ENCODE measurements at places on chromosomes 7 and 10.

DNA sequence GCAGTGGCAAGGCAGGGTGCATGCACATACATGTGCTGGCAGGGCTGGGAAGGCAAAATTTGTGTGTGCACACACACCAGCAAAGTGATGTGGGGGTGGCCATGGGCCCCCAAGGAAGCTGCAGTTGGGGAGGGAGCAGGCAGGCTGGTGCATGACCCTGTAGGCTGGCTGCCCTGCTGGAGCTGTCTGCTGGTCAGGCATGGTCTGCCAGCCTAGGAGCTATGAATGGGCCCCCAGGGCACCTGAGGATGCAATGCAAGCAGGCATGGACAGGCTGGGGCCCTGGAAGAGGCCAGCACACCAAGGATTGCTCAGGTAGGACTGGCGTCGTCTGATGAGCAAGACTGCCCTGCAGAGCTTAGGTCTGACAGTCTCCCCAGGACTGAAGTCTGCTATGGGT, 18.2 kb upstream of the PPP1R3A start:
- DNase-seq = no peak

DNA sequence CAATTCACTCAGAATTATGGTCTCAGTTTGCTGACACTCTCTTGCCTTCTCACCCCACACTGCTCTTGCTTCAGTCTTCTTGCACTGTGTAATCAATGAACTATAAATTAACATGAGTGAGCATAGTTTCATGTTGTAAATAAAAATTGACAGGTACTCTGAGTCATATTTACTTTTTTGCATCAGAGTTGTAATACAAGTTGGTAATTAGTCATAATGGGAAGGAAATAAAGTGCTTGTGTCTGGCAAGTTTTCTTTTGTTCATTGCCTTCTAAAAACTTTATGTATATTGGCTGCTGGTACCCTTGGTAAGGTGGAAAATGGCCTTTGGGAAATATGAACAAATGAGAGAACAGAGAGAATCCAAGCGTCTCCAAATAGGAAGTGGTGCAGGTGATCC, 169.3 kb upstream of the MAGI2 start:
- DNase-seq = no peak

DNA sequence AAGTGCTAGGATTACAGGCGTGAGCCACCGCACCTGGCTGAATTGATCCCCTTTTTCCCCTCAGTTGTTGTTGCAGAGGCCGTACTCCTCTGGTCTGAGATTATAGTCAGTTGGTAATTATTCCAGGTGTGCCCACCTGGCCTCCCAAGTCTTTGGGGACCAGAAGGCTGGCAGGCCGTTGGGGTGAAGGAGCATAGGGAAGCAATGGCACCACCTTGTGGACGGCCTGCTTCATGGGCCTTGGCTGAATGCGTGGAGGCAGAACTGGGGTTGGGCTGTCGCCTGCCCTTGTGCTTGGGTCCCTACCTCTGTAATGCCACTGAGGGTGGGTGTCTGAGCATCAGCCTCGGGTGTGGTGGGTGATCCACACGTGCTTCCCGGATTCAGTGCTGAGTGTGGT, 125.7 kb downstream of the RGS10 start:
- peak; percentile 6 for DNase-seq

DNA sequence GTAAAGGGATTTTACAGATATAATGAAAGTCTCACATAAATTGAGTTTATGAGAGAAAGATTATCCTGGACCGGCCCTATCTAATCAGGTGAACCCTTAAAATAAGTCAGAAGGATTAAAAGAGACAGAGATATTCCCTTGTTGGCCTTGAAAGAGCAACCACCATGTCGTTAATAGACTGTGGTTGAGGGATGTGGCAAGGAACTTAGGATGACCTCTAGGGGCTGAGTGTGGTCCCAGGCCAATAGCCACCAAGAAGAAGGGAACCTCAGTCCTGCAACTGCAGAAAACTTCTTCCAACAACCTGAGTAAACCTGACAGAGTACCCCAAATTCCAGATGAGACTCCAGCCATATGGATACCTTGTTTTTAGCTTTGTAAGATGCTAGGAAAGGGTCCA, 121.5 kb downstream of the POLR1F start:
- no peak for DNase-seq

DNA sequence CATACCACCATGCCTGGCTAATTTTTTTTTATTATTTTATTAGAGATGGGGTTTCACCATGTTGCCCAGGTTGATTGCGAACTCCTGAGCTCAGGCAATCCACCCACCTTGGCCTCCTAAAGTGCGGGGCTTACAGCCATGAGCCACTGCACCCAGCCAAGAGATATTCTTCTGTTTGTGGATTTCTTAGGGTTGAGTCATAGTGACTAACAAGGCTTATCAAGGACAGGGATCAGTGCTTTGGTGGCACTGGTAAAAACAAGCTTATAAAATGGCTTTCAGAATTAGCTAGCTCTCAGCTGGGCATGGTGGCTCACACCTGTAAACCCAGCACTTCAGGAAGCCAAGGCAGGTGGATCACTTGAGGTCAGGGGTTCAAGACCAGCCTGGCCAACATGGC, 122.4 kb downstream of the ZNF248 start:
- peak; percentile 56 for DNase-seq

DNA sequence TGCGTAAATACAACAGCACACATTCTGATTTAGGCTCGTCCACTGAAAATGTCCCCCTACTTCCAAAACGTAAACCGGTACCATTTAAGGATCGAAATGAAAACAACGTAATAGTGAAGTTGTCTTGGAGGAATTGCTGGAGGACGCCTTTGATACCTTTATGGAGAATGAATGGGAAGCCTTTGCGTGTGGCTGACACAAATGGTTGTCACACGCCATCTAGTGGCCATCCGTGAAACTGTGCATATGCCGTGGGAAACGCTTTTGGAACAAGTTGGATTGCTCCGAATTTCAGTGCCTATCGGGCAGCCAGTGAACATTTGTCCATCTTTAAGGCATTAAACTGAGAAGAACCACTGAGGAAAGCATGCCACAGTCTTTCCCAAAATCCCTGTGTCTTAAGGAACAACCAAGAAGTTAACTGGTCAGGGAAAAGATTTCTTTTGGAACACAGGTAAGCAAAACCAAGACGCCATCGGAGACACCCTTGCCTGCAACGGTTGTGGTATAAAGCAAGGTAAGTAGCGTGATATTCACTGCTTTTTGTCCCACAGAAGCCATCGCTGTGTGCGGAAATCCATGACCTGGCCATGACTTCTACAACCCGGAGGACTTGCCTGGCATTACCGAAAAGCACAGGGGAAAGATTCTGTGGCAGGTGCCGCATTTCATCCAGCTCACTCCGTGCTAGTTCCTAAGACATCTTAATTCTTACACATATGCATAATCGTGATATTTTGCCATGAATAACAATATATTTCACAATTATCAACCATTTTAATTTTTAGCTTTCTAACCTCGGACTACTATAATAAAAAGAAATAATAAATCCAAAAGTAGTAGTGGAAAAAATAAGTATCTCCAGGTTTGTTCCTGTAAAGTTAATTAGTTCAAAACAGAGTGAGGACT, 100.6 kb downstream of the FAM204A start:
- peak; percentile 15 for DNase-seq

DNA sequence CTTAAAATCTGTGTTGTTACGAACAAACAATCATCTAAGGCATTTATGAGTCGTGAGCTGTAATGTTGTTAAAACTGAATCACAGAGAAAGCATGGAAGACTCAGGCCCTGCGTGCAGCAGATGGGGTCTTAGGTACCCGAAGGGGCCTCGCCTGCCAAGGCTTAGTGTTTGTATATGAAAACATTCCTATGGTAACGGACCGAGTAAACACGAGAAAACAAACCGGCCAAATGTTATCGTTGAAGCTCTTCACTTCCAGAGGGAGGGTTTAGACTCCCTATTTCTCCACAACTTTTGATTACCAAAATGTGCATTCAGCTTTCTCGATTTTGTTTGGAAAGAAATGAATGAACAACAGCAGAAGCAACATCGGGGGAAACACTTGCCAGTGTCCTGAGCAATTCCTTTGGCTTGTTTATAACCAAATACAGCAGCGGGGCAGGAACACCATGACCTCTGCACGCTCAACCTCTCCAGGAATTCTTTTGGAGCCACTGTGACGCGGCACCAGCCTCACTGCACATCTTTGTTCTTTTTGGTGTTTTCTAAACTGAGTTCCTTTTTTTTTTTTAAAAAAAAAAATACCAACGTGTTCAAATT, 121.6 kb upstream of the KLF6 start:
- no peak for DNase-seq

DNA sequence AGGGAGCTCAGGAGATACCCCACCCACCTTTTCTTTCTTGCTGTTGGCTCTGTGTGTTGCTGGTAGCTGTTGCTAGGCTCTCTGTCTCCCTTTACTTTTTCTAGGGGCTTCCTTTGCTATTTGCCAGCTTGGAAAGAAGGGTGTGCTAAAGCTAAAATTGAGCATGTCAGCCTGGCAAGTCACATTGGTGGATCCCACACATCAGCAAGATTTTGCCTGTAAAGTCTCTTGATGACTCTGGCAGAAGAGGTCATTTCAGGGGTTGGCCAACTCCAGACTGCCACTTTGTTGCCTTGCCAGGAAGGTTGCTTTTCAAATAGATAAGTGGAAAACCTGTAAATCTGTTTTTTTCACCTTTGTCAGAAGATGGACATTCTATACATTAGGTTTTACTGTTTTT, 9.9 kb downstream of the CCNY start:
- DNase-seq = no peak

DNA sequence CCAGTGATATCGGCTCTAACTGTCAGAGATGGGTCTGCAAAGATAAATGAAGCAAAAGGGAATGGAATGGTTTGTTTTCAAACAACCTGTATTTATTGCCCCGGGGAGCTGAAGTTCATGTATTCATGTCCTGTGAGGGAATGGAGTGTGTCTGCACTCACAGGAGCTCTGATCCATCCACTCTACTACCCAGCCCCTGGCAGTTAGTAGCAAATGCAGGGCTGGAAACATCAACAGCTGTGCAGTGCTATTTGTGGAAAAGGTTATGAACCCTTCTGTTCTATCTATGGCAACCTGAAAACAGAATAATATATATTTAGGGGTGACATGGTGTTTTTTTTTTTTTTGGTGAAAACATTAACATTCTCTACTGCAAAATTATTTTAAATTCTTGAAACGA, 9.8 kb downstream of the AGR2 start:
- DNase-seq = no peak

DNA sequence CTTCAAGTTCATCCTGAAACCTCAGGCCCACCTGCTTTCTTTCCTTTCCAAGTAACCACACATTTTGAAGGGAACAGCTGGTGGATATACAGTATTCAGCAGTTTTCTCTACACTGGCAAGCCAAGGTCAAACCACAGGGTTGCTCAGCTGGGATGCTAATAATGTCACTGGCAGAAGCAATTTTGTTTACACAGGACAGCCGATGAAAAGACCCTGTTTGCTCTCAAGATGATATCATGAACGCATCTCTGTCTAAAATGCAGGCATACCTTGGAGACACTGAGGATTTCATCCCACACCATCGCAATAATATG, 186.2 kb downstream of the USP6NL start:
- no peak for DNase-seq

DNA sequence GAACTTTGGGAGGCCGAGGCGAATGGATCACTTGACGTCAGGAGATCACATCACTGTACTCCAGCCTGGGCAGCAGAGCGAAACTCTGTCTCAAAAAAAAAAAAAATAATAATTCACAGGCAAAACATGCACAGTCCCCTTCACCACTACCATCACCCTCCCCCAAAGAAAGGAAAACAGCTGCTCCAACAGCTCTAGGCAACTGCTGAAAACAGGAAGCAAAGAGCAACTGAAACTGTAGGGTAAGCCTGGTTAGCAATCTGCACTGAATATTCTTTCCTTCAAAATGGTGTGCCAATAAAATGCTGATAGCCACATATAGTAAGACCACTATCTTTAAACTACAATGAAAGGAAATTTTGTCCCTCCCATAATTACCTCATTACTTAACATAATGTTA, 11.8 kb downstream of the NT5C2 start:
- no peak for DNase-seq

GRCh38 chr10:99906470-99906869, 103.3 kb downstream of the DNMBP start:
- peak; percentile 57 for DNase-seq

- DNase-seq = no peak
Observed at GRCh38 chr10:92082583-92083280, 159.2 kb downstream of the BTAF1 start.

DNA sequence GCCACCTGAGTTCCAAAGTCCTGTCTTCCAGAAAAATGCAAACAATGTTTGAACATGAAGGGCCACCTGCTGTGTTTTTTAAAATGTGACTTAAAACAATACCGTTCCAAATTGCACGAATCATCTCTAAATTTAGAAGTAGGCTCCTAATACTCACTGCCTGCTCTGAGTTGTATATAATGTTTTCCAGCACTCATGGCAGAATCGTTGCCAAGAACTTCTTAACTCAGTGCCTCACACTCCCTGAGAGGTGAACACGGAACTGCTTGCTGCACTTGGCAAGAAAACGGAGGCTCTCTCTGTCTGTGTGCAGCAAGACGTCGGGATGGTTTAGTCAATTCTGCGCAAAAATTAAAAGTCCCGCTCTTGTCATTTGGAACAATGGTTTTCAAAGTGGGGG, 757.3 kb upstream of the AUTS2 start:
- no peak for DNase-seq

DNA sequence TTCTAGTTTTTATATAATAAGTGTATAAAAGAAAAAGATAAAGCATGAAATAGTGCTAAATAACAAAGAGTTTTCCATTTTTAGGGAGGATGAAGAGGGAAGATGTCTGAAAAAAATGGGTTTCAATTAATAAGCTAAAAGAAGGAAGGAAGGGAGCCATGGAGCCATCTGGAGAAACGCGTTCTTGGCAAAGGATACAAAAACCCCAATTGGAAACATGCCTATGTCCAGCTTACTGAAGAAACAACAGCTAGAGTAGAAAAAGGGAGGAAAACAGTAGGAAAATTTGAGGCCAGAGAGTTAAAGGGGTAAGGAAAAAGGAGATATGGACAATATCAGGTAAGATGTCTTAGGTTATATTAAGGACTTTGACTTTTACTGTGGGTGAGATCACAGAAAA, 416.2 kb upstream of the GHITM start:
- DNase-seq = no peak

GRCh38 chr7:84043661-84044191, 150.9 kb downstream of the SEMA3A start:
- DNase-seq = no peak

DNA sequence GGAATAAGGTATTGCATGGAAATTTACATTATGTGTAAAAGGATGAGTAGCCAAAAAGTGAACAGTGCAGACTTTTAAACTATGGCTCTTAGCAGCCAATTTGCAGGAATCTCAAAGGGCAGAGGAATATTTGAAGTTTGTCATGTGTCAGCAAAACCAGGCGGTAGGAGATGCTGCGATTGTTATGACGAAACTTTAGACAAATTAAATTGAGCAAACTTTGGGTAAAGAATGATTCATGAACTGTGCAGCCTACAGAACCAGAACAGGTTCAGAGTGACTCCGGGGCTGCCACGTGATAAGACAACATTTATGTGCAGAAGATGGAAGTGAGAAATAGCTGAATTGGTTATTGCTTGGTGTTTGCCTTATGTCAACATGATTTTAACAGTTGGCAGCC, 39.2 kb upstream of the CCDC6 start:
- no peak for DNase-seq

Data from SW 1271 (cell line).